Motor neuron (in vitro differentiated cells): ENCODE measurements at places on chromosomes 1 and 21. TPM values are rescaled to one million over a fixed set of nuclear protein-coding genes. Genes with fewer than 3 reads are reported as not detected.

The CFAP141 gene
- total RNA-seq: not detected in 2 replicates

The AIM2 gene
- total RNA-seq: 2.9 and 3.2 TPM in 2 replicates

The ADAM30 gene
- 0.08 and 0.14 TPM in 2 replicates for total RNA-seq

The CFHR4 gene
- 0.76 TPM in 1 of 2 replicates, not detected in the other for total RNA-seq

The MEX3A gene
- total RNA-seq: 86.6 and 92.3 TPM in 2 replicates

The BLZF1 gene
- total RNA-seq: 49.0 and 52.3 TPM in 2 replicates

- ATAC-seq: peak; percentile 49
Observed at GRCh38 chr1:182725259-182726255, 41.2 kb upstream of the RGS8 start.

DNA sequence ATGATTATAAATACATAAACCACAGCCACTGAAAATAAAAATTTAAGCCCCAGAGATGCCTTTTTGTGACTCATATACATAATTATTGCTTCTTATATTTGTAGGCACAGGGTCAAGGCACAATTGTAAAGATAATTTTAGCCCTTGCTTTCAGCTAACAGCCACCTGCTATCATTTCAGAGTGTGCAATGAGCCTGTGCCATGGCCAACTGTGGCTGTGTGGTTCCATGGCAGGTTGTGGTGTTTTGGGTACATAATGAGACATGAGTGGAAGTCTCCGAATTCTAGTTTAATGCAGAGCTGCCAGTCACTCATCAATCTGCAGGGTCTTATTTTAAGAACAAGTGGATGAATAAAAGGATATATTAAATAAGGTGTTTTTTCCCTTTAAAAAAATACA, 346.9 kb upstream of the SNX7 start:
- ATAC-seq: no peak

- ATAC-seq: no peak
Observed at GRCh38 chr1:213585402-213585801, 402.4 kb upstream of the PROX1 start.

GRCh38 chr1:210771131-210771530, 362.8 kb downstream of the KCNH1 start:
- ATAC-seq: no peak

DNA sequence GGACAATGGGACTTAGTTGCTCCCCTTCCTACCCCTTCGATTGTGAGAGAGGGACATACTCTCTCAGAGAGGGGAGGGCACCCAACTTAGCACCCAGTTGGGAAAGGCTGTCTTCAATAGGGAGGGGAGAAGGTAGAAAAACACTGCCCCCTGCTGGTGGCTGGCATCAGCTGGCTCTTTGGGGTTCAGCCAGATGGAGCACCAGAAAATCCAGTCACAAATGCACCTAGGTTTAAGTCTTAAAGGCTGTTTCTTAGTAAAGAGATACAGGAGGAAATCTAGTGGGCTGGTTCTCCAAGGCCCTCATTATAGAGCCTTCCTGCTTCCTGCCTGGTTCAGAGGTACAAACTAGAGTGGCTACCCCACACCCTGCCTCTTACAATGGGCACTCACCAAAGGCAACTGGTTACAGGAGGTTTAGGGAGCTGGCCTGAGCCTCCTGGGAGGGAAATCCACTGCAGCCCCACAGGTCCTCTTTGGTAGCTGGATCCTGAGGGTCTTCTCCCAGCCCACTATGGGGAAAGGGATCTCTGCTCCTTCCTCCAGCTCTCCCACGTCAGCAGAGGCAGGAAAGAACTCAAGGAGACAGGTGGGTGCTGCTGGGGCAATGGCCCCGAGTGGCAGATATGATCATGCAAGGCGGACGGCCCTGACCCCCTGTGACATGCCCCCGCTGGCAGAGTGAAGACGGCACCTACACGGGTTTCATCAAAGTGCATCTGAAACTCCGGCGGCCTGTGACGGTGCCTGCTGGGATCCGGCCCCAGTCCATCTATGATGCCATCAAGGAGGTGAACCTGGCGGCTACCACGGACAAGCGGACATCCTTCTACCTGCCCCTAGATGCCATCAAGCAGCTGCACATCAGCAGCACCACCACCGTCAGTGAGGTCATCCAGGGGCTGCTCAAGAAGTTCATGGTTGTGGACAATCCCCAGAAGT, 28.3 kb downstream of the EIF2D start:
- peak; percentile 79 for ATAC-seq

- ATAC-seq: no peak
Observed at GRCh38 chr1:37722181-37723071, 30.1 kb downstream of the CDCA8 start.

DNA sequence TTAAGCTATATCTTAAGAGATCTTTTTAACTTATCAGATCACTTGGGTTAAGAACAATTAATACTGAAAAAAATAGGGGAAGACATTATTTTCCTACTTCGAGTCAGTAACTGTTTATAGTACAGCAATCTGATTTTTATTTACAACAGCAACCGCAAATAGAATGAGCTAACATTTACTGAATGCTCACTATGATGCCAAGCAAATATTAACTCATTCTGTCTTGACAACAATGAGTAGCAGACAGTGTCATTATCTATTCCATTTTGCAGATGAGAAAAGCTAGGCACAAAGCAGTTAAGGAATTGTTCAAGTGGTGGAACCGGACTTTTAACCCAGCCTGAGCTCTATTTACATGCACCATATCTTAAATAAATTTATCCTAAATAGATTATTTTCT, 273.7 kb downstream of the NTNG1 start:
- ATAC-seq: no peak

DNA sequence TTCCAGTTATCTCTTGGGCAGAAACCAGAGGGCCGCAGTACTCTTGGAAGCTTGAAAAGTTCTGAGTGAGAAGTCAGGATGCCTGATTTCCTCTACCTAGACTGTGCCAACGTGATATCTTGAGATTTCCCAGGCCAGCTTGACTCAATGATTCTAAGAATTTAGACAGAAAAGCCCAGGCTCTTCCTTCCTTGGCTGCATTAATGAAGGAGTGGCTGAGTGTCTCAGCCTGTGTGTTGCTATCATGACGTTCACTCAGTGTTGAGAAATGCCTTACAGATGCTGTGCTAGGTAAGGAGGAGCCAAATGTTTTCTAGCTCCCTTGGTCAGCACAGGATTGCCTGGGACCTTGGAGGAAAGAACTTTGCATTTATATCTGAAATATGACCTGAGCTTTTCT, 454.1 kb upstream of the USP24 start:
- peak; percentile 84 for ATAC-seq

GRCh38 chr1:33379631-33380354, 51.1 kb downstream of the PHC2 start:
- ATAC-seq: peak; percentile 52

DNA sequence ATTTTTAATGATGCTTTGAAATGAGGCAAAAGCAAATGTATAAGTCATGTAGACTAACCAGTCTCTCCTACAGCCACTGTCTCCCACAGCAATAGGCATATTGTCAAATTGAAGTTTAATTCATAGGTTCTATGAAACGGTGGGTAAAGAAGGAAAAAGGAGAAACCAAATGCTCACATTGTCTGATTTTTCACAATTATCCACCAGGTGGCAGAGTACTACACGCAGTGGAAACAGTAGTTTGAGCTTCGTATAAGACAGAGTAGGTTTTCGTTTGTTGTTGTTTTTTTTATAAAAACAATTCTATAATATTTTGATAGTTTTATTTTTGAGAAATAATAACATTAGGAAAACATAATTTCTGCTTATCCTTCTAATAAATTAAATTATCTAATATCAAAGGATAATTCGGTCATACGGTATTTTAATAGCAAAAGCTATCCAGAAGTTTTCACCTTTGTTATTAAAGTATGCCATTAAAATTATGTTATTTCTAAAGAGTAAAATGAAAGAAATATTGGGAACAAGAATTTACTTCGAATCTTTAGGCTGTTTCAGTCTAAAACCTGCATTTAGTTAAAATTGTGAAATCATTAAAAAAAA, 39.1 kb downstream of the TYW3 start:
- peak; percentile 62 for ATAC-seq

- ATAC-seq: peak; percentile 55
Observed at GRCh38 chr1:87140831-87141540, 187.7 kb upstream of the LMO4 start.

DNA sequence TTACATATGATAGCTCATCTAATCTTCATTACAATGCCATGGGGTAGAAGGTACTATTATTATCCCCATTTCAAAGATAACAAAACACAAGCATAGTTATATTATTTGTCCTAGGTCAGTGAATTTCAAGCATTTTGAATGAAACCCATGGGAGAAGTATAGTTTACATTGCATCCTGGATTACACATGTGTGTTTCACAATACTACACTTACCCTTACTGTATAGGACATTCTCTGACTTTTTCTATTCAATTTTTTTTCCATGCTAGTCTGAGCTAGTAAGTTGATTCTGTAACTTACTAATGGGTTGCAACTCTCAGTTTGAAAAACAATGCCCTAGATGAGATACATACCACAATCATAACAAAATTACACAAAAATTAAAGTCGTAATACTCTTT, 8.7 kb upstream of the GPX7 start:
- ATAC-seq: no peak

- no peak for ATAC-seq
Observed at GRCh38 chr1:110148961-110149360, 1.3 kb upstream of the SLC6A17 start.

- ATAC-seq: no peak
Observed at GRCh38 chr21:40938611-40939010, 91.7 kb upstream of the DSCAM start.

DNA sequence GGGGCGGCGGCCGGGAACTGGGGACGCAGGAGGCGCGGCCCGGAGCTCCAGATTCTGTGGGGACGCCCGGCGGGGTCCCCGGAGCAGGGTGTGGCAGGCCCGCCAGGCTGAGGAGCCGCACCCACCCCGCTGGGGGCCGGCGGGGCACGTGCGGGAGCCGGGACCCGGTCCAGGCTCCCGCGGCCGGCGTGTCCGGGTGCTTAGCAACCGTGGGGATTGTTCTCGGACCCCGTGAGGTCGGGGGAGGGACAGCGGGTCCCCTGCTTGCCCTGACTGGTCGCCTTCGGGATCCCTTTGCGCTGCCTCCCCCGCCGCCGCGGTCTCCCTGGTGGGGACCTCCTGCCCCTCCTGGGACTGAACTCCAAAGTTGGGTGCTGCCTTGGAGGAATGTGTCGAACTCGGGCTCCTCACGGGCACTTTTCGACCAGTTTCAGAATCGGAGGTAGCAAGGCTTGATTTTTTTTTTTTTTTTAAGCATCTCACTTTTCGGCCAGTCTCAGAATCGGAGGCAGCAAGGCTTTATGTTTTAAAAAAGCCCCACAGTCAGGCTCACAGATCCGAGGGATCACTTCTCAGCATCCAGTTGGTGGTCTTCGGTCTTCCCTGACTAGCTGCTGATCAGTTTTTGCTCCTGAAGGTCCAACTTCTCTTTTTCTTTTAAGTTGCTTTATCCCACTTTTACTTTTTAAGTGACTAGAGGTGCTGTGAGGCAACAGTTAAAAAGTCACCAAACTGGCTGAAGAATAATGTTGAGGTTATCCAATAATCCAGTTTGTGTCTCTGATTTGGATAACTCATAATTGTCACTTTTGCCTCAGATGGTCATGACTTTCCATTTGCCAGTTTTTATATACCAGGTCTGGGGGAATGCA, 648 bp downstream of the FAM76A start:
- peak; percentile 41 for ATAC-seq

DNA sequence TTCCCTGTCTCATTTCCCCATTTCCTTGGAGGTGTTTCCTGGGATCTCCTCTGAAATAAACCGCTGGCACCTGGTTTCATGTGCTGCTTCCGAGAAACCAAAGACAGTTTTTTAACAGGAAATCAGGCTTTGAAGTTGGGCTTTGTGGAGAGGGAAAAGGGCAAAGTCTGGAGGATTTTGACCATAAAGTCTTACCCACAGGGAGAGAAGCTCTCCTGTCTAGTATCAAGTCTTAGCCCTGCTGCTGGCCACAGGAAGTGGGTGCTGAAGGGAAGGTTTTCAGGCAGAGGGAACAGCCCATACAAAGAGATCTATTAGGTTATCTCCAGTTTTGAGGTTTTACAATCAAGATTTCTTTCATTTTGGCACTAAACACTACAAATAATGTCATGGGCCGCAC, 29.3 kb downstream of the SLC5A9 start:
- ATAC-seq: no peak

GRCh38 chr21:45231705-45232104, 56.0 kb downstream of the POFUT2 start:
- no peak for ATAC-seq
